Activated CD8-positive, alpha-beta T cell treated with anti-CD3 and anti-CD28 coated beads for 36 hours (primary cell): ENCODE measurements at places on chromosomes 12 and 14. TPM values are rescaled to one million over a fixed set of nuclear protein-coding genes. Genes with fewer than 3 reads are reported as not detected.

SLC22A17 gene
- 2.3 TPM for total RNA-seq

SELPLG gene
- total RNA-seq, result 23.8 TPM

DNA sequence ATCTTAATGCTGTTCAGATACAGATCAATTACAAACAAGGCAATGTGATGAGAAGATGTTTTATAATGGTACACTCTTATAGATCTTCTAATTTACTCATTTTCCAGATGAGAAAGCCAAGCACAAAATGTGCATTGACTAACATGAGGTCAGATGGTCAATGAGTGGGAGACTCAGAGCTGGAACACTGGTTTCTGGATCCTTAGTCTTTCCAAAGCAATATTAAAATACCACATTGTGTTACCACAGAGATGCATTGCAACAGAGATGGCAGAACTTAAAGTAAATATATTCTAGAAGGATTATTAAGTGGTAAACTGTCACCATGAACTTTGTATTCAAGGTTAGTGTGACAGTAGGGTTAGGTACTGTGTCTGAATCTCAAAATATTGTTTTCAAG is 113.6 kb downstream of the SLC15A5 start:
- DNase-seq, result no peak
- no peak overlapping the region for H3K4me3 ChIP-seq
- no peaks in the 10 kb centered on the region for H3K4me1 ChIP-seq
- no peaks in the 10 kb centered on the region for H3K27me3 ChIP-seq
- no peak overlapping the region for H3K27ac ChIP-seq

GRCh38 chr14:98949051-98949450 is 322.9 kb downstream of the BCL11B start:
- peaks cover 19% of the 10 kb centered on the region for H3K4me1 ChIP-seq
- H3K36me3 ChIP-seq, result no peaks in the 10 kb centered on the region
- no peaks in the 10 kb centered on the region for H3K27me3 ChIP-seq

DNA sequence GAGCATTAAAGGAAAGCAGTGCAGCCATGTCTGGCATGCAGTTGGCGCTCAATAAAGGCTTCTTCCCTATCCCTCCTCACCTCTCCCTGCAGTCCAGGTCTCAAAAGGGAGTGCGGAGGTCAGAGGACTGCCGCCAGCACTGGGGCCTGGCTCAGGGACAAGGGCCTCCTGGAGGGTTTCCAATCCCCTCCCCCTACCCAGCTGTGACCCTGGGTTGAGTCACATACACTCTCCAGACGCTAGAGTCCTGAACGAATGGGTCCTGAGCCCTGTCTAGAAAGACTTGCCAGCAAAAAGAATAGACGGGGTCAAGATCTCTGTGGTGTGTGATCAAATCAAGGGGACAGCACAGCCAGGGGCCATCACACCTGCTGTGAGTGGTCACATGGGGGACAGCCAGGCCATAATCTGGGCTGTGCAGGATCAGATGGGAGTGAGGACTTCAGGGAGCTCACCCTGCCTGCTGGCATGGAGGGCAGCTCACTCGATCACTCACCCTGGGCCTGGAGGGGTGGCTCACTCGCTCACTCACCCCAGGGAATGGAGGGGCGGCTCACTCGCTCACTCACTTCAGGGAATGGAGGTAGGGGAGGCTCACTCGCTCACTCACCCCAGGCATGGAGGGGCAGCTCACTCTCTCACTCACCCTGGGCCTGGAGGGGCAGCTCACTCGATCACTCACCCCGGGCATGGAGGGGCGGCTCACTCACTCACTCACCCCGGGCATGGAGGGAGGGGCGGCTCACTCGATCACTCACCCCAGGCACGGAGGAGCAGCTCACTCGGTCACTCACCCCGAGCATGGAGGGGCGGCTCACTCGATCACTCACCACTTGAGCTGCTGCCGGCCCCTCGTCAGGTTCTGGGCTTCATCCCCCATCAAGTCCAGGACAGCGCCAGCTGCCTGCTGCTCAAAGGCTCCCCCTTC is 12.8 kb downstream of the CFAP73 start:
- no peak overlapping the region for H3K4me3 ChIP-seq
- peaks cover 4% of the 10 kb centered on the region for H3K4me1 ChIP-seq
- H3K27ac ChIP-seq, result no peak overlapping the region
- DNase-seq, result no peak
- H3K27me3 ChIP-seq, result no peaks in the 10 kb centered on the region
- H3K36me3 ChIP-seq, result peaks cover 40% of the 10 kb centered on the region

- H3K27ac ChIP-seq, result peak overlapping the region; percentile 62
- H3K36me3 ChIP-seq, result peaks cover 26% of the 10 kb centered on the region
- H3K27me3 ChIP-seq, result no peaks in the 10 kb centered on the region
Observed at GRCh38 chr12:108646600-108647579, 13.2 kb upstream of the SELPLG start.
